ENCODE measurements at places on chromosomes 2 and 18.

- DNase-seq = no peak
Observed at GRCh38 chr2:223008162-223008561, 43.8 kb upstream of the KCNE4 start.

DNA sequence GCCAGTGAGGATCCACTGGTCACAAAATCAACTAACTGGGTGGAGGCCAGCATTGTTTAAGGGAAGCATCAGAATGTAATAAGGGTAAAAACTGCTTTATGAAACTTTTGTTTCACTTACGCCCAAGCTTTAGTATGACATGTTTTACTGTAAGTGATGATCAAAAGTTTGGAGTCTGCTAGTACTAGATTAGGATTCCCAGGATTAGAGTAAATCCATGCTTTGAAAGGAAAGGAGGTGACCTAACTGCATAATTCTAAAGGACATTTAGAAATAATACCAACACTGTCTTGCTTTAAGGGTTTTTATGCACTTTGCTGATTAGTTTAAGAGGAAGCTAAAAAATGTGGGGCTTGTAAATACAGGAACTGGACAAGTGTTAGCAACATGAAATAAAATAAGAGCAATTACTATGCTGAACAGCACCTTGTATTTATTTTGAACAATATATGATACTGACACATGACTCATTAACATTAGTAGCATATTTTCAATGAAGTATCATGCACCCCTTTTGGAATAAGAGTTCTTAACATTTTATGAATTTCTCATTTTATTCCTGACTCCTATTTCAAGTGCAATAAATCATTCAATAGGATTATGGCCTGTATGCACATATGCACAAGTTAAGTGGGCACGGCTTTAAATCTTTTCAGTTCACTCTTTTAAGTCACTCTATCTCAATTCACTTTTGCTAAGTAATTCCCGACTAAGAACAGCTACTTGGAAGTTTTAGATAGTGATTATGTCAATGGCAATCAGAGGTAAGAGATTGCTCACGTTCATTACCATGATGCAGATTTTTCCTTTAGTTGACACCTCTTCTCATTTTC, 62.5 kb downstream of the STK39 start:
- DNase-seq = no peak

- DNase-seq = peak; percentile 37
Observed at GRCh38 chr18:69889009-69889408, 58.7 kb downstream of the CD226 start.

- DNase-seq = no peak
Observed at GRCh38 chr2:38215522-38215921, 139.6 kb upstream of the CYP1B1 start.

DNA sequence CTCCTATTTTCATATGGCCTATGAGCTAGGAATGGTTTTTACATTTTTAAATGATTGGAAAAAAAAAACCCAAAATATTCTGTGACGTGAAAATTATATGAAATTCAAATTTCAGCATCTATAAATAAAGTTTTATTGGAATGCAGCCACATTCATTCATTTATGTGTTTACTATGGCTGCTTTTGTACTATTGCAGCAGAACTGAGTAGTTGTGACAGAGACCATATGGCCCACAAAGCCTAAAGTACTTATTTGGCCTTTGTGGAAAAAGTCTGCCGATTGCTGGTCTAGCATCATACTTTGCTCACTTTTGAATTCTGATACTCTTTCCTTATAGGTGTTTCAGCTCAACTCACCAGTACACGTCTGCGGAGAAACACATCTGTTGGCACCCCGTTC, 39.0 kb downstream of the MYO3B start:
- DNase-seq = no peak

- DNase-seq = no peak
Observed at GRCh38 chr2:161418715-161419637, 2.9 kb downstream of the TBR1 start.

DNA sequence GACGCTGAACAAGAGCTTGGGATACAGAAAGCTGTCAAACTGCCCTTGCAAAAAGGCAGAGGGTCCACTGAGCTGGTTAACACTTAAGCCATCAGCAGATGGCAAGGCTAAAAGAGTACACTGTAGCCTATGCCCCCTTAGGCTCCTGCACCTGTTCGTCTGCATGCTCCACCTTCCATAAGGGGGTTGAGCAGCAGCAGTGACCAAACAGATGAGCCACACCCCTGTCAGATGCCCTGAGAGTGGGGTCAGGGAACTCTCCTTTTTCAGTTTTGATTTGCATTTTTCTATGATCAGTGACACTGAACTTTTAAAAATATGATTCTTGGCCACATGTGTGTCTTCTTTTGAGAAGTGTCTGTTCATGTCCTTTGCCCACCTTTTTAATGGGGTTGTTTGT, 402.5 kb upstream of the FAM98A start:
- no peak for DNase-seq

DNA sequence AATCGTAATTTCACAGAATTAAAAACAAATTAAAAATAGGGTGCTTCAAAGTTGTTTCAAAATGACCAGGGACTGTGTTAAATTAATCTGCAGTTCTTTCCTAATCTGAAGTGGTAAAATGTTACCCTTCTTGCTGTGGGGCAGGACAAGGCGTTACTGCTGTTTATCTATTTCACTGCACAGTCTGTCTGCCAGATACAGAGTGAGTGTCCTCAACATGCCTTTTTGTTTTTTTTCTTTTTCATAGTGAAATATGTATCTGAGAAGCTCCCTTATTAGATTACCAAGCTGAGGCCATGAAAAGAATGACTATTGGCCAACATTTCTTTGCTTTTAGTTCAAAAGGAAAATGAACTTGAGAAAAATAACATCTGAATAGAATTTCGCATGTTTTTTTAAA, 38.0 kb downstream of the KCTD1 start:
- DNase-seq = no peak

DNA sequence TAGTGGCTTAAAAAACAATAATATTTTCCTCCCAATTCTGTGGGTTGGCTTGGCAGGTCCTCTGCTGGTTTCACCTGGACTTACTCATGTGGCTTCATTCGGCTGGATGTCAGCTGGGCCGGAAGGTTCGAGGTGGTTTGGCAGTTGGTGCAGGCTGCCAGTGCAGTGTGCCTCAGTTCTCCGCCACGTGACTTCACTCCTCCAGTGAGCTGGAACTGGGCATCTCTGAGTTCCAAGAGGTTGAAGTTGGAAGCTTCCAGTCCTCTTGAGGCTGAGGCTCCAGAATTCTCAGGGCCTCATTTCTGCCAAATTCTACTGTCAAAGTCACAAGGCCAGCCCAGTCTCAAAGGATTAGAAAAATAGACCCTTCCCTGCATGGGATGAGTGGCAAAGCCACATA, 83.4 kb upstream of the B3GNT7 start:
- no peak for DNase-seq

GRCh38 chr2:9238591-9239326, 32.1 kb downstream of the ASAP2 start:
- DNase-seq = no peak

DNA sequence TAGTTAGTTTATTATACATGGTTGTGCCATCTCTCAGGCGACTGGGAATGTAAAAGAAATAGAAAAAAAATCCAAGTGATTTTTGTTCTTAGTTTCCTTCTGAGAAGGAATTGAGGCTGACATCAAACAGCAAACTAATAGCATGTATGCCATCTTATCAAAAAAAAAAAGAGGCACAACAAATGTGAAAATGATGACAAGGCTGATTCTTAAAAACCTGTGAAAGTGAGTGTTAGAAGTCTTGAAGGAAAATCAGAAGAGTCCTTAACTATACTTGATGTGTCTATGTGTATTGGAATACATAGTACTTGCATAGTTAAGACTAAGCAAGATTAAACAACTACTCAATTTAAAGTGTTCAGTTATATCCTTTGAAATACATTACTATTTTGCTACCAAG, 161.0 kb downstream of the CCDC85A start:
- no peak for DNase-seq

DNA sequence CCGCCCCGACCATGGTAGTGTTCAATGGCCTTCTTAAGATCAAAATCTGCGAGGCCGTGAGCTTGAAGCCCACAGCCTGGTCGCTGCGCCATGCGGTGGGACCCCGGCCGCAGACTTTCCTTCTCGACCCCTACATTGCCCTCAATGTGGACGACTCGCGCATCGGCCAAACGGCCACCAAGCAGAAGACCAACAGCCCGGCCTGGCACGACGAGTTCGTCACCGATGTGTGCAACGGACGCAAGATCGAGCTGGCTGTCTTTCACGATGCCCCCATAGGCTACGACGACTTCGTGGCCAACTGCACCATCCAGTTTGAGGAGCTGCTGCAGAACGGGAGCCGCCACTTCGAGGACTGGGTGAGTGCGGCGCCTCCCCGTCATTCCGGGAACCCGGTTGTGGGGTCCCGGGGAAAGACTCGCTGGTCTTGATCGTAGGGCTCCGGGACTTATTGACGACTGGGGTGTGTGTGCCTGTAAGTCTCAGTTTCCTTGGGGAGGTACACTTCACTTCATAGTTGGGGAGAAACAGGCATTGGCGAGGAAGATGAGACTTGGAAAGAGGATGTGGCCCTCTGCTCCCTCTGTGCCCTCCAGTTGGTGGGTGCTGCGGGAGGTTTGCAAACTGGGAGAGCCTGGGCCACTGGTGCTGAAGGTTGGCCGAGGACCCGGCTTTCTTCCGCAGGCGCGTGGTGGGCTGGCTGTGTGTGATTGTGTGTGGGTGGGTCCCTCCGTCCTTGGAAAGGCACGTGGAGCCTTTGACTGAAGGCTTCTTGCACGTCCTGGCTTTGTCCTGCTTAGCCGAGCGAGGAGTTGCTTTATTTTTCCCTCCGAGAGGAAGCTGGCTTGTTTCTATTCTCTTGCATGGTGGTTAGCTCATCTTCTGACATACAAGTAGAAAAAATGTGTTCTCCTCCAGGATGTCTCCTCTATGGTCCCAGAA, 886 bp downstream of the PRKCE start:
- DNase-seq = peak; percentile 28

DNA sequence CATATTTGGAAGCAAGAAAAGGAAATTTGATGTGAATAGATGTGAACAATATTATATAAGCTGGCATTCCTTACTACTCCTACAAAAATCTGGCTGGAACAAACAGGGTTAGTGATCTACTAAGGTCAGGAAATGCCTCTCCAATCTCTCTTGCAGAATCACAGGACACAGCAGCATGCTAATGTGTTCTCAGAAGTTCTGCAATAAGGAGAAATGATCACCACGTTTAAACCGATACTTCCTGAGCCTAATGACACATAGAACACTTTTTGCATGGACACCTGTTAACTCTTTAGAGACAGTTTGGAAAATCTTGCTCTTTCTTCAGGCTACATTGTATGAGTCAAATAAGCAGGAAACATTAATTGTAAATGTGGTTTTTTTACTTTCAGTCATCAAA, 89.6 kb upstream of the MAP3K20 start:
- no peak for DNase-seq

DNA sequence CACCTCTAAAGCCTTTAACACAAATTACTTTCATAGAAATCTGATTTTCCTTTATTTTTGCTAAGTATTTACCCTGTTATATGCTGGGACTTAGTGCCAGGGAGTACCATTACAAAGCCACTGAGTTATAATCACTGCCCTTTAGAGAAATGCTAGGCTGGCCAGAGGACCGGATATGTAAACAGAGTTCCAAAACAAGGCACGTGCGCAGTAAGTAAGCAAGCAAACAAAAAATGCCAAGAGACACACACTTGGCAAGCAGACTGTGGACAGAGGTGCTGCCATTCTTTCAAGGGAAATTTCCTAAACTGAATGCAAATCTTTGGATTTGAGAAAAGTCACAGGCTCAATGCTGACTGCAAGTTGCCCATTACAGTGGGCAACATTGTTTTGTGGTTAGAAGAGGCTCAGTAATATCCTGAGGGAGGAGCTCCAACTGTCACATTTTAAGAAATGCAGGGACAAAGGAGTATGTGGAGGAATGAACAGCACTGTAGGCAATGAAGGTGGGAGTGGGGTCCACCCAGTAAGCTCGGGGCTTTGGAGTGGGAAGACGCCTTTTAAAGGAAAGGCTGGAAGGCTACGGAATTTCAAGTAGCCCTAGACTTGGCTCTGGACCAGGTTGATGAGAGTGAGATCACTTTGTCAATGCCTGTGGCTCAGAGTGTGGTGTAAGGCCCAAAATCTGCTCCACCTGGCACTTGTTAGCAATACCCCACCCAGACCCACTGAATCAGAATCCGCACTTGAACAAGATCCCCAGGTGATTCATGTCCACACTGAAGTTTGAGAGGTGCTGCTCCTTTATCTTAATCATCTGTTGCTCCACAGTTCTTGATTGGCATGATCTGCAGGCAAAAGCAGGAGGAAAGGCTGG, 2.1 kb upstream of the PARD6G start:
- DNase-seq = no peak

DNA sequence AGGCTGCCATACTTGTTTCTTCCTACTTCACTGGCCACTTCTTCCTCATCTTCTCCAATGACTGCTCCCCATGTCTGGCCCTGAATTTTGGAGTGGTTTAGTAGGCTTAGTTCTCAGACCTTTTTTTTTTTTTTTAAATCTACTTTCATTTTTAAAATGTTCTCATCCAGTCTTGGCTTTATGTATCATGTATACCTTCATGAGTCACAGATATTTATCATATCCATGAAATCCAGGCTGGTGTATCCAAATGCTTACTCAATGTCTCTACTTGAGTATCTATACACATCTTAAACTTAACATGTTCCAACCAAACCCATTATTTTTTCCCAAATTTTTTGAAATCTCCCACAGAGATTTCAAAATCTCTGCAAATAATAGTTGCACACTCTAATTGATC, 26.3 kb upstream of the CFAP36 start:
- no peak for DNase-seq

GRCh38 chr2:139617747-139618146, 837.6 kb upstream of the NXPH2 start:
- DNase-seq = no peak

GRCh38 chr18:8662560-8663255, 42.6 kb upstream of the MTCL1 start:
- DNase-seq = no peak

GRCh38 chr18:3223356-3223755, 3.6 kb upstream of the MYOM1 start:
- no peak for DNase-seq

GRCh38 chr2:130338793-130339345, 3.8 kb upstream of the IMP4 start:
- DNase-seq = no peak
